H1 (cell line): ENCODE measurements at places on chromosomes 2 and 18. TPM values are rescaled to one million over a fixed set of nuclear protein-coding genes. Genes with fewer than 3 reads are reported as not detected.

DNA sequence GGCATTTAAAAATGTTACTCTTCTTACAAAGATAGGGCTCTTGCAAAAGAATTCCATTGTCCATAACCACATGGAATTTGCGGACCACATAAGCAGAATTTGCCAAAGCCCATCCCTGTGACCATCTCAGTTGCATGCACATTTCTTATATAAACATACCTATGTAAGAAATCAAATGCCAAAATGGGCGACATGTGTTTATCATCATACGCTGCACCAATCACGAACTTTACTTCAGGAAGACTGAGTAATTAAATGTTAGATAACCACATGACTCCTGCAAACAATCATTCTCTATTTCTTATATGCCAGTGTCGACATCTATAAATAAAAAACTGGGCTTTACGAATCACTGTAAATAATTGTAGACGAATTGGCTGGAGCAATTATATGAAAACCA is 186.1 kb upstream of the RBMS1 start:
- no peaks in the 10 kb centered on the region for H3K4me1 ChIP-seq
- H3K4me3 ChIP-seq: no peak overlapping the region
- no peak for DNase-seq

- H3K4me3 ChIP-seq: no peak overlapping the region
- DNase-seq: no peak
- H3K27me3 ChIP-seq: no peaks in the 10 kb centered on the region; the same call in 1 of the 2 replicates
- no peaks in the 10 kb centered on the region for H3K36me3 ChIP-seq
- H3K4me1 ChIP-seq: no peaks in the 10 kb centered on the region
Measured at GRCh38 chr18:63145851-63146555, 173.6 kb downstream of the BCL2 start.

The RAX gene
- 0.52 and 0.80 TPM in 2 replicates for total RNA-seq

DNA sequence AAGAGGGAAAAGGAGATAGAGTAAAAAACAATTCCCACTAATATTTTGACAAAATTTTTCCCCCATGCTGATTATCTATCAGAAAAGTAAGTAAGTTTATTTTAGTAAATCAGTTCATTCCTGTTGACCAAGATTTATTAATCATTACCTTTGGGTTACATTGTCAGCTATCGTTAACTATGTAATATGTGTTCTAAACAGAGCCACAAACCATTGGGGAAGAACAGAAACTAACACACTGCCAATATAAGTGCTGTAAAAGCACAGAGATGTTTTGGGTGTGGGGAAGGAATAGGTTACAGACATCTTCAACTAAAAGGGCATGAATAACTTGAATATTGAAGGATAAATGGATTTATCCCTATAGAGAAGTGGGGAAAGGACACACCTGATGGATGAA is 42.5 kb upstream of the ACADL start:
- DNase-seq: no peak
- no peak overlapping the region for H3K27ac ChIP-seq
- no peaks in the 10 kb centered on the region for H3K4me1 ChIP-seq
- H3K4me3 ChIP-seq: no peak overlapping the region

The VIT gene
- total RNA-seq: not detected in 2 replicates

- H3K4me1 ChIP-seq: peaks cover 14% of the 10 kb centered on the region; the same call in 1 of the 2 replicates
- DNase-seq: no peak
- H3K27ac ChIP-seq: no peak overlapping the region
- H3K27me3 ChIP-seq: no peaks in the 10 kb centered on the region
- peaks cover 30% of the 10 kb centered on the region for H3K36me3 ChIP-seq
- no peak overlapping the region for H3K4me3 ChIP-seq
Measured at GRCh38 chr2:110805894-110806452, 73.6 kb downstream of the ACOXL start.

DNA sequence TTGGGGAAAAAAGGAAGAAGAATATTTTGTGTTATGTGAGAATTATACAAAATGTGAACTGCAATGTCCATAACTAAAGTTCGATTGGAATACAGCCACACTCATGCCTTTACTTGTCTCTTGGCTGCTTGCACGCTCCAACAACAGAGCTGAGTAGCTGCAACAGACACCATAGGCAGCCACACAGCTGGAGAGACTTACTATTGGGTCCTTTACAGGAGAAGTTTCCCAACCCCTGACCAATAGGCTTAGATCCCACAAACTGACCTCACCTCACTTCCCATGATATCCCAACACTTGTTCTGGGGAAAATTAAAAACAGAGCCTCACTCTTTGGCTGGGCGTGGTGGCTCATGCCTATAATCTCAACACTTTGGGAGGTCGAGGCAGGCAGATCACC is 213.8 kb downstream of the SH3BP4 start:
- H3K27me3 ChIP-seq: no peaks in the 10 kb centered on the region
- H3K27ac ChIP-seq: no peak overlapping the region
- H3K4me1 ChIP-seq: no peaks in the 10 kb centered on the region
- H3K4me3 ChIP-seq: no peak overlapping the region
- no peak for DNase-seq

DNA sequence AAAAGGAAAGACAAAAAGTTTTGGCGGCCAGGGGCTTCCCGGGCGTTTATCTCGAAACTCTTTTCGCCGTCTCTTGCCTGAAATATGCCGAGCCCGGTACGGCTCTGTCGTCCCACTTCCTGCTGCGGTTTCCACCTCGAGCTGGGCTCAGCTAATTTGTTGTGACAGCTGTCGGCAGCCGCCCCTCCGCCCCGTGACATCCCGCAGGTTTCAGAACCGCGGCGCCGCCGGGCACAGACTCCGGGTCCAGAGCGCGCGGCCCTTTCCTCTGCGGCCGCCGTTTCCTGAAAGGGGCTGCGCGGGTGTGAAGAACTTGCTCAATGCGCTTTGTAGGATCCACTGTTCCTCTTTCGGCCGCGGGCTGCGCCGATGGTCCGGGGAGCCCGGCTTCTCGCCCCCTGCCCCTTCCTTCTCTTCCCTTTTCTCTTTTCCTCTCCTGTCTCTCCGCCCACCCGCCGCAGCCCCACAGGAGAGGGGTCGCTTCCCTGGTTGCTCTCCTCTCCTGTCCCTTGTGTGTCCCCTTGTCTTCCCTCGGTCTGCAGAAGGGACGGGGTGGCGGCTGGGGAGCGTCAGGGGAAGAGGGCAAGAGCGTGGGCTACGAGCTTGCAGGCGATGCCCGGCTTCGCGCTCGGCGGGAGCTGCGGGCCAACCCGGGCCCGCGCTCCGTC is 648 bp downstream of the ARID5A start:
- DNase-seq: no peak
- H3K36me3 ChIP-seq: no peaks in the 10 kb centered on the region

GRCh38 chr18:6576718-6577375 is 152.7 kb upstream of the ARHGAP28 start:
- no peaks in the 10 kb centered on the region for H3K36me3 ChIP-seq
- H3K4me3 ChIP-seq: no peak overlapping the region
- H3K27me3 ChIP-seq: no peaks in the 10 kb centered on the region
- H3K27ac ChIP-seq: no peak overlapping the region

The BMP10 gene
- not detected in 2 replicates for total RNA-seq

DNA sequence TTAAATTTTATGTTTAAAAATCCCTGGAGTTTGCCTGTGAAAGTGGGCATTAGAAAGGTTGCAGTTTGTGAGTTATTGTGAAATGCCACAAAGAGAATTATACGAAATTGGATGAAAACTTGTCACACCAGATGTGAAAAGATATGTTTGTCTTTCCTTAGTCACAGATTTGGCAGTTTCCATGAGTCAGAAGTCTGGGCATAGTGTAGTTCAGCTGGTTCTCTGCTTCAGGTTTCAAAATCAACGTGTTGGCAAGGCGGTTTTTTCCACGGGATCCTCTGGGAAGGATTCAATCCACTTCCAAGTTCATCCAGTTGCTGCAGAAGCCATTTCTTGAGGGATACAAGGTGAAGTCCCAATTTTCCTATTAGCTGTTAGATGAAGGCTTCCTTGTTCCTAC is 658.0 kb upstream of the CDH2 start:
- no peak overlapping the region for H3K27ac ChIP-seq
- no peak overlapping the region for H3K4me3 ChIP-seq
- no peaks in the 10 kb centered on the region for H3K36me3 ChIP-seq
- H3K4me1 ChIP-seq: peaks cover 6% of the 10 kb centered on the region
- H3K27me3 ChIP-seq: no peaks in the 10 kb centered on the region

DNA sequence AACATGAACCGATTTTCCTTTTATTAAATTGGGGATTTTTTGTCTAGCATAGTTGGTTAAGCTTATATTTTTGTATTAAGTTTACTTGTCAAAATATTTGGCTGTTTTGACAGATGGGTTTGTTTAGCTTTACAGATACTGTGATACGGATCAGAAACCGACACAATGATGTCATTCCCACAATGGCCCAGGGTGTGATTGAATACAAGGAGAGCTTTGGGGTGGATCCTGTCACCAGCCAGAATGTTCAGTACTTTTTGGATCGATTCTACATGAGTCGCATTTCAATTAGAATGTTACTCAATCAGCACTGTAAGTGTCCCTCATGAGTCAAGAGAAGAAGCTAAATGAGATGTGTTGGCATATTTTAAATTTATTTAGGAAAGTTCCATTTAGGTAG is 8.5 kb downstream of the PDK1 start:
- H3K27ac ChIP-seq: no peak overlapping the region
- peaks cover 1% of the 10 kb centered on the region for H3K27me3 ChIP-seq
- no peak overlapping the region for H3K4me3 ChIP-seq
- H3K36me3 ChIP-seq: peaks cover 14% of the 10 kb centered on the region

DNA sequence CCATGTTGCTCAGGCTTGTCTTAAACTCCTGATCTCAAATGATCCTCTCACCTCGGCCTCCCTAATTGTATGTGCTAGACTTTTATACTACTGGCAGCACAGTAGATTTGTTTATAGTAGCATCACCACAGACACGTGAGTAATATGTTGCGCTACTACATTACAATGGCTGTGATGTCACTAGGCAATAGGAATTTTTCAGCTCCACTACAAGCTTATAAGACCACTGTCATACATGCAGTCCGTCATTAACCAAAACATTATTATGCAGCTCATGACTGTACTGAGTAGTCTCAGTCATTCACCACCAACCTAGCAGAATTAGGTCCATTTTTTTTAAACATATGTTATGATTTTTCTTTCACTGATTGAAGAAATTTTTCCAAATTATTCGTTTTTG is 398.9 kb downstream of the DCC start:
- no peaks in the 10 kb centered on the region for H3K4me1 ChIP-seq
- no peak overlapping the region for H3K27ac ChIP-seq
- no peak for DNase-seq
- H3K27me3 ChIP-seq: no peaks in the 10 kb centered on the region

GRCh38 chr2:12009323-12009905 is 263.0 kb downstream of the LPIN1 start:
- H3K4me3 ChIP-seq: no peak overlapping the region
- H3K27ac ChIP-seq: no peak overlapping the region
- peaks cover 8% of the 10 kb centered on the region; the same call in 1 of the 2 replicates for H3K4me1 ChIP-seq
- no peak for DNase-seq

The CD226 gene
- total RNA-seq: not detected in 2 replicates

The LRATD1 gene
- 2.3 and 2.4 TPM in 2 replicates for total RNA-seq

DNA sequence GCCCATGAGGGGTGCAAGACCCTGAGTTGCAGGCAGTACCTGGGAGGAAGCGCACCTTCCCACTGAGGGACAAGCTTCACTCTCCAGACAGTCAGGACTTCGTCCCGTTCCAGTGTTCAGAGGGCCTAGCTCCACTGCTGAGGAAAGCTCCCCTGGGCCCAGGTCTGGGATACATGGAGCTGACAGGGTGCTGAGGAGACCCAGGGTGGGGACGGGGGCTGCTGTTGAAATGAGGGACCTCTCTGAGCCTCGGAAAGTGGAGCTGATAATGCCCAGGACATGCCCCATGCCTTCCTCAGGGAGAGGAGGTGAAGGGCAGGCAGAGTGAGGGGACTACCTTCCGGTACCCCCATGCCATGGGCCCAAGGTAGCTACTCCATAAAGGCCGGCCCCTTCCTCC is 169.2 kb upstream of the MYCN start:
- H3K4me3 ChIP-seq: no peak overlapping the region
- no peak for DNase-seq
- H3K27ac ChIP-seq: no peak overlapping the region
- no peaks in the 10 kb centered on the region for H3K4me1 ChIP-seq
- H3K36me3 ChIP-seq: no peaks in the 10 kb centered on the region
- H3K27me3 ChIP-seq: no peaks in the 10 kb centered on the region

The STPG4 gene
- 0.27 and 0.28 TPM in 2 replicates for total RNA-seq

The ERBB4 gene
- total RNA-seq: 0.34 and 0.69 TPM in 2 replicates

GRCh38 chr2:95526360-95527341 is 42.1 kb upstream of the TRIM43B start:
- no peaks in the 10 kb centered on the region for H3K36me3 ChIP-seq
- DNase-seq: no peak
- H3K4me1 ChIP-seq: no peaks in the 10 kb centered on the region
- no peak overlapping the region for H3K27ac ChIP-seq
- no peaks in the 10 kb centered on the region for H3K27me3 ChIP-seq

The IL1F10 gene
- total RNA-seq: not detected in 2 replicates

- DNase-seq: no peak
- no peaks in the 10 kb centered on the region for H3K27me3 ChIP-seq
- no peak overlapping the region for H3K27ac ChIP-seq
- H3K4me3 ChIP-seq: no peak overlapping the region
Measured at GRCh38 chr18:50545936-50546335, 14.0 kb upstream of the MAPK4 start.

GRCh38 chr2:136248242-136248641 is 130.3 kb upstream of the CXCR4 start:
- no peaks in the 10 kb centered on the region for H3K36me3 ChIP-seq
- no peak overlapping the region for H3K4me3 ChIP-seq
- 0 out of 2 replicates have a peak, but pooled peaks cover 3% of the 10 kb centered on the region for H3K4me1 ChIP-seq
- no peak overlapping the region for H3K27ac ChIP-seq

GRCh38 chr2:100271210-100271609 is 51.1 kb downstream of the LONRF2 start:
- DNase-seq: no peak
- H3K4me1 ChIP-seq: peaks cover 6% of the 10 kb centered on the region; the same call in 1 of the 2 replicates
- H3K36me3 ChIP-seq: no peaks in the 10 kb centered on the region

The SLC38A11 gene
- total RNA-seq: not detected in 2 replicates

The ARMC9 gene
- 33.0 and 36.1 TPM in 2 replicates for total RNA-seq

The CPLX4 gene
- total RNA-seq: not detected in 2 replicates

- no peak overlapping the region for H3K4me3 ChIP-seq
- H3K27me3 ChIP-seq: peaks cover 2% of the 10 kb centered on the region; the same call in 1 of the 2 replicates
- no peaks in the 10 kb centered on the region for H3K36me3 ChIP-seq
Measured at GRCh38 chr18:48962252-48962993, 11.7 kb upstream of the SMAD7 start.

- H3K27ac ChIP-seq: no peak overlapping the region
- no peaks in the 10 kb centered on the region for H3K36me3 ChIP-seq
- H3K4me3 ChIP-seq: no peak overlapping the region
- no peaks in the 10 kb centered on the region for H3K27me3 ChIP-seq
- DNase-seq: no peak
- no peaks in the 10 kb centered on the region for H3K4me1 ChIP-seq
Measured at GRCh38 chr18:58649966-58650816, 21.1 kb upstream of the MALT1 start.

GRCh38 chr2:233223059-233223894 is 28.2 kb upstream of the ATG16L1 start:
- no peak for DNase-seq
- no peaks in the 10 kb centered on the region for H3K27me3 ChIP-seq
- H3K4me3 ChIP-seq: no peak overlapping the region
- no peaks in the 10 kb centered on the region for H3K36me3 ChIP-seq

- H3K4me3 ChIP-seq: peak overlapping the region; percentile 88
- H3K4me1 ChIP-seq: no peaks in the 10 kb centered on the region
- H3K36me3 ChIP-seq: peaks cover 27% of the 10 kb centered on the region
- 0 out of 2 replicates have a peak overlapping the region, but pooled peaks have one; percentile 45 for H3K27ac ChIP-seq
- no peaks in the 10 kb centered on the region for H3K27me3 ChIP-seq
Measured at GRCh38 chr2:27051902-27052645, 606 bp downstream of the AGBL5 start.

The RFTN2 gene
- 1.2 and 2.4 TPM in 2 replicates for total RNA-seq

The LHCGR gene
- total RNA-seq: 0.31 and 0.73 TPM in 2 replicates
